ENCODE measurements at places on chromosomes 4 and X.

DNA sequence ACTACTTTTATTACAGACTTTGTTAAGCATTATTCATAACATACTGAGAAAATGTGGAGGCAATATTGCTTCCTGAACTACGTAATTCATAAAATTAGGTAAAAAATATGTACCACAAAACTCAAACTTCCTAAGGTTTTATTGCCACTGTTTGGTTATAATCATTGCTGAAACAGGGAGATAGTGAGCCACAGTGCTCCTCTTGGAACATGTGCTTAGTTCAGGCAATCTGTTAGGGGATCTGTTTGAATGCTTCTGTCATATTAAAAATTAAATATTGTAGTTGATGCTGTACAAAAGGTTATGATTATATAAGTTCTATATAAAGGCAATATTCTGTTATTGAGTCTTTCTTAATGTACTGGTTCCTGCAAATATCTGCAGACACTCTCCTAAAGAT is 480.7 kb downstream of the GRXCR1 start:
- DNase-seq: no peak

- DNase-seq: no peak
Measured at GRCh38 chr4:54940996-54941865, 184.2 kb downstream of the KDR start.

DNA sequence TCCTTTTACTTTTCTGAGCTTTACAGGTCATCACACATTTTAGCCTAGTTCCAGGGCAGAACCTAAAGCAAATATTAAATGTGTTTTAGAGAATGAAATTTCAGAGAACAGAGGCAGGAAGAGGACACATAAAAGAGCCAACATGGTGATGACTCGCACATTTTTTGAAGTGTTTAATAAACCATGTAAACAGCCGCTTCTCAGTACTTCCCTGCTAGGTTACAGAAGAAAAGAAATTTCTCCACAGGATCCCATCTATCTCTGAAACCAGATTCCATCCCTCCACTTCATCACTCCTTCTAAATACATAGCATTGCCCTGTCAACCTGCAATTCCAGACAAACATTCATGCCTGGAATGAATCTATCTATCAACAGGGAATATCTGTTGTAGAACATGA is 949.5 kb upstream of the PCDH7 start:
- no peak for DNase-seq

DNA sequence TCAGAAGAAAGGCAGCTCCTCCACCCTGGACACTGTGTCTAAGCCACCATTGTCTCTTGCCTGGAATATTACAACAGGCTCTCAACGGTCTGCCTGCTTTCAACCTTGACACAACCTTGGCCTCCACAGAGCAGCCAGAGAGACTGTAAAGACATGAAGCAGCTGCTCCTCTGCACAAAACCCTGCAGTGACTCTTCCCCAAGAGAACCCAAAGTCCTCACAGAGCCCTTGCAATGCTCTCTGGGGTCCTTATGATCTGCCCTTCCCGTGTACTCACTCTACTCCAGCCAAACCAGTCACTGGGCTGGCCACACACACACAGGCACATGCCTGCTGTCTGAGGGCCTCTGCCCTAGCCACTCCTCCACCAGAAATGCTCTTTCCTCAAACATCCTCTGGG is 75.9 kb upstream of the CPEB2 start:
- no peak for DNase-seq

DNA sequence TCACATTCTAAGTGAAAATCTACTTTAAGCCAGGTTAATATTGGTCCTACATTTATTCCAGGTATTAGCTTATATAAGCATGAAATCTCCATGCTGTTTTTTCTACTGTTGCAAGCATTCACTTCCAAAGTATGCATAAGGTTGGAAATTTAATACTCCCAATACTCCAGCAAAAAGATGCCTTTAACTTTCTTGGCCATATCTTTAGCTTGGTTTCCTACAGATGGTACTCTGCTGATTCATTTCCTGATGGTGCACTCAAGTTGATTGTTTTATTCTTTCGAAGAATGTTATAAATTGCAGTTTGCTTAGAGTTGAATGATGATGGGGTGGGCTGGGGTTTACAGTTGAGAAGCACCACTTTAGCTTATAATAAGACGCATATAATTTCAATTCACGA is 330.2 kb downstream of the PTTG2 start:
- DNase-seq: no peak

DNA sequence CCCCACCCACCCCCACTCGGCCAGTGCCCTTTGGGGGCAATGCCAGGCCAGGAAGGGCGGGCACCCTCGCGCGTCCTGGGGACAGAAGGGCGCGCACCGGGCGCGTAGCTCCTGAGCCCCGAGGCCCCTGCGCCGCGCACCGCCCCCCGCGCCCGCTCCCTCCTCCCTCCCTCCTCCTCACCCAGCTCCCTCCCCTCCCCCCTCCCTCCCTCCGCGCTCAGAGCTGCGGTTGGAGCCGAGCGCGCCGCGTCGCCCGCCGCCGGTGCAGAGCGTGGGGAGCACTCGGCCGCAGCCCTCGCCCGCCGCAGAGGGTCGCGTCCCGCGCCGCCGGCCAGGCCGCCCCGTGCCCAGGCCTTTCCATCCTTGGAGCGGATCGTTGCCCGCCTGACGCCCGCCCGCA is at the start of gene ATP2B3:
ATP2B3 (plus strand) TSS at position 220 of the 400 bp plus-strand sequence. CDS start 18,606 bp downstream, outside the sequence.
- no peak for DNase-seq

DNA sequence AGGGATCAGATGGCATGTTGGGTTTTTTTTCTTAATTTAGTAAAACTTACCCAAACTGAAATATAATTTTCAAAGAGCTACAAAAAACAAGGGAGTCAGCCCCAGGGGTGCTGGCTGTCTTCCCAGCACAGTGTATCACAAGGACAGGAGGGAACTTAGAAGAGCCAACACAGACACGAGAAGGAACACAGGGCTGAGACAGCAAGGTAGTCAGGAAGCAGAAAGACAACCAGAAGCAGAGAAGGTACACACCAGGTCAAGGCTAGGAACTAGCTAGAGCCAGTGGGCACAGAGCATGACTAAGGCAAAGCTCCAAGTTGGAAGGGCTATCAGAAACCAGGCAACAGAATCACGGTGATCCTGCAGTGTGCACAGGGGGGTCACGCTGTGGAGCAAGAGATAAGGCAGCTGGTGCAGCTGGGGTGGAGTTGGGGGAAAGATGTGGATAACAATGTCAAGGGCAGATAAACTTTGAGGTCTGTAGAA is 168.7 kb downstream of the NR3C2 start:
- no peak for DNase-seq

GRCh38 chr4:17817027-17817426 is 6.2 kb downstream of the NCAPG start:
- DNase-seq: no peak

GRCh38 chr4:83905952-83906351 is 370.0 kb downstream of the GPAT3 start:
- DNase-seq: no peak

DNA sequence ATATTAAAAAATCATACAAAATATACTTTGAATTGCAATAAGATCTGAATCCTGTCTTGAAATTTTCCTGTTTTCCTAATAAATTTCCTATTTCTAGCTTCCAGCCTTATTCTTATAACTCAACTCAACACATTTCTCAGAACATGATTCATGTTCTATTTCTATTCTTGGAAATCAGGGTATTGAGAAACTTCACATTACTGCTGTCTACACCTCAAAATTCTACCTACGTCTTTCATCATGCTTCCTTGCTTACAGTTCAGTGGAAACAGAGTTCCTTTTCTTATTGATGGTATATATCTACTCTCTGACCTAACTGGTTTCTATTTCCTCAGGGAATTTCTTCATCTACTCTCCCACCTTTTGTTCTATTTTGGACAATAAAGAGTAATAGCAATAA is 2139.0 kb downstream of the ARAP2 start:
- DNase-seq: no peak

GRCh38 chr4:1998296-1998695 is 10.5 kb downstream of the NELFA start:
- no peak for DNase-seq

DNA sequence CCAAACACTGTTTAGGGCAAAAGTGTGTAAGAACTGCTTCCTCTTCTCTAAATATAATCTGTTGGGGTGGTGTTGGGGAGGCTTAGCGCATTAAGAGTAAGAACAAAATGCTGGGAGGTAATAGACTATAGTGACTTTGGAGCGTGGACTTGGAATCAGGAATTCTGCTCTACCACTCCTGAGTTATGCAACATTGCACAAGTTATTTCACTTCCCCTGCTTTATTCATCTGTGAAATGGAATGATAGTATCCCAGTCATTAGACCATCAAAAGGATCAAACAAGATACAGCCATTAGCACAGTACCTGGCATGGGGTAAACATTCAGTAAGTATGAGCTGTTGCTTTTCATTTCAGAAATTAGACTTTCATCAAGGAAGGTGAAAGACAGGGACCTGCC is 58.7 kb downstream of the IGFBP7 start:
- DNase-seq: no peak

GRCh38 chrX:21972046-21972445 is 31.5 kb downstream of the SMS start:
- no peak for DNase-seq

DNA sequence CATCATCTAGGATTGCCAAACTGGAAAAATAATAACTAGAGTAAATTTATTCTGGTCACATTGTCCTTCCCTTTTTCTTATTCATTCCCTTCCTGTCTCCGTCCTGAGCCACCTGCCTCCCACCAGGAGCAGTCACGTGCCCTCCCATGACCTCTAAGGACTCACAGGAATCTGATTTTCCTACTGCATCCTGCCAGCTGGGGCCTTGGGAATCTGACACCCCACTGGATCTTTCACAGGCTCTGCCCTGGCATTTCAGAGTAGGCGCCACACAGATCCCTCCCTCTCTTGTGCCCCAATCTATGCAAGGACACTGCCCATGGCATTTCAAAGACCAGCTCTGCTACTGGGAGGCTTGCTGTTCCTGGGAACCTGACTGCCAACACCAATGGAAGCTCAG is 520.5 kb downstream of the PPARGC1A start:
- no peak for DNase-seq

DNA sequence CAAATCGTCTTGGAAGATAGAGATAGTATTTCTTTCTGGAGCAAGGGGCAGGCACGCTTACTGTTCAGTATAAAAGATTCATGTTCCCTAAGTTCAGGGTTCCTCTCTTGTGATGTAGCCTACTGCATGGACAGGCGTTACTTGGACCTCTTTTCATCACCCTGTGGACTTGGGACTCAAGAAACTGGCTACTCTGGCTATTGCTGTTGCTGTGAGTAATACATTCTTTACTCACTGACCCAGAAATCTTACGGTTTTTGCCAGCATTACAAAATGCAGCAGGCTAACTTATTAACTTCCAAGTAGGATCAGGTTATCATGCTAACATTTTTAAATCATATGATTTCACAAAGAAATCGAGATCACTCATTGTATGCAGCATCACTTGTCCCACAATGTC is 12.8 kb upstream of the GUCY1B1 start:
- DNase-seq: no peak

DNA sequence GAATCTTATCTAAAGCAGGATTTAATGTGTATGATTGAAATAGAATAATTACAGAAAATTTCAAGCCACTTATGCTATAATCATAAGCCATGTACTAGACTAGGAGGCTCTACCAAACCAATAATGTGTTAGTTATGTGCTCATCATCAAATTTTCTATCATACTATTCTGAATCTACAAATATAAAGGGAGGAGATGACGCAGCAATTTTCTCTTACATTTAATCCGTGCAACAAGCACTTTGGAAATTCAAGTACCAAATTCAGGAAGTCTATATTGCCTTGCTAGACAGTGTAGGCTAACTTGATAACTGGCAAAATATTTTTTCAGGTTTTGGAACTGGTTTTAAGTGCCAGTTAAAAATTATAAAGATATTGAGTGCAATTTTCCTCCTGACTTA is 283.5 kb downstream of the C4orf33 start:
- no peak for DNase-seq

- no peak for DNase-seq
Measured at GRCh38 chr4:78864405-78865024, 74.7 kb downstream of the PAQR3 start.
